ENCODE measurements at places on chromosomes 13 and 19. TPM values are rescaled to one million over a fixed set of nuclear protein-coding genes. Genes with fewer than 3 reads are reported as not detected.

GRCh38 chr19:11130824-11131455 lies 24.6 kb downstream of the SPC24 start:
- DNase-seq: peak; percentile 74

GRCh38 chr19:29311191-29311790 lies 98.3 kb upstream of the UQCRFS1 start:
- no peak for DNase-seq

DNA sequence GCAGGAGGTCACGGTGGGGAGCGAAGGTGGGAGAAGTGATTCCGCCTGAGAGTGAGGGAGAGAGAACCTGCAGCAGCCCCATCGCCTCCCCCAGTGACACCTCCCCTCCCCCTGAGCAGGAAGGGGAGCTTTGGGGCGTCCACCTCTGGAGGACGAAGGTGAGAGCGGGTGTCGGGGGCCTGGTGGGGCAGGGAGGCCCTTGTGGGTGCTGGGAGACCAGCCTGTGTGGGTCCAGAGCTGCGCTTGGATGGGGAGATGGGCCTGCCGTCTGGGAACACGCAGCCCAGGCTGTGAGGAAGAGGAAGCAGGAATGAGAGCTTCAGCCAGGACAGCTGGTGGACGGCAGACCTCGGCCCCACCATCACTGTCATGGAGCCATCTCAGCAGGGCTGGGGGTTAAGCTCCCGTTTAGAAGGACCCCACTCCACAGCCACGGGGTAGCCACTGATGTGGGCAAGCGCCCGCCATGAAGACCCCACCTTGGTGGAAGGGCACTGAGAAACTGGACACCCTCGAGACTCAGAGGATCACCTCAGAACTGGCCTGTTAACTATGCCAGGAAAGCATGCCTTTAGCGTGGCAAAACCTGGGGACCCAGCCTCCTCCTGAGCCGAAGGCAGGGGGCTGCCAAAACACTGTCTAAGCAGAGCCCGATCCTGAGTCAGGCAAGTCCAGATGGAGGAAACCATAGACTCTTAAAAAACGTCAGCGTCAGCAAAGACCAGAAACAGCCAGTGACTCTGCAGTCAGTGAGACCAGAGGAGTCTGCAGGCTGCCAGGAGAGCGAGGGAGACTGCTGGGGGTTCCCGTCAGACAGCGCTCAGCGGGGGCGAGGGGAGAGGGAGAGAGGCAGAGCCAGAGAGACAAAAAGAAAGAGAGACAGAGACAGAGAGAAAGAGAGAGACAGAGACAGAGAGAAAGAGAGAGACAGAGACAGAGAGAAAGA lies 6.4 kb upstream of the PROZ start:
- no peak for DNase-seq

- peak; percentile 63 for DNase-seq
Observed at GRCh38 chr19:6518145-6518911, 12.5 kb upstream of the TNFSF9 start.

- DNase-seq: no peak
Observed at GRCh38 chr13:77323858-77324257, 3.0 kb downstream of the MYCBP2 start.

DNA sequence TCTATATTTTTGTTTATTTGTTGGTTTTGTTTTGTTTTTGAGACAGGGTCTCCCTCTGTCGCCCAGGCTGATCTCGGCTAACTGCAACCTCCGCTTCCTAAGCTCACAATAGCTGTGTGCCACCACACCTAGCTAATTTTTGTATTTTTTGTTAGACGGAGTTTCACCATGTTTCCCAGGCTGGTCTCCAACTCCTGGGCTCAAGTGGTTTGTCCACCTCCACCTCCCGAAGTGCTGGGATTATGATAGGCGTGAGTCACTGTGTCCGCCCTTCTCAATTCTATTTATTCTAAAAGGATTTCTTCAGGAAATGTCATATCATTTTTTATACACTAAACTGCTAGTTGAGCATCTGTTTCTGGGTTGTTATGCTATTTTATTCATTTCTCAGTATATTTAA lies 1206.0 kb downstream of the OLFM4 start:
- DNase-seq: no peak

DNA sequence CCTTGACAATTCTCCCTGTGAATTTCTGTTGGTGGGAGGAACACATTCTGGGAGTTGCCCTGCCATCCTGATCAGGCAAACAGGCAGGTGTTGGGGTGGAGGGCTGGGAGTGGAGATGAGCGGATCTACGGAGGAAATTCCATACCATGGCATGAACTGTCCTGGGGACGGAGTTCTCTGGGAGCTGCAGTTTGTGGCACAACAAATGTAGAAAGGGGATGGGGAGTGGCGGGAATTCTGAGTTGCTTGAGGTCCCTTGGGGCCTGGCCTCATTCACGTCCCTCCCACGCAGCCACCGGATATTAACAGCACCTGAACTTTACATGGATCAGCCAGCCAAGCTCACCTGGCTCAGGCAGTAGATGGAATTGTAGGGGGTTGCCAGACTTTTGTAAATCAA lies 70.0 kb downstream of the CHST8 start:
- no peak for DNase-seq

GRCh38 chr19:5455367-5456129 lies at the start of gene ZNRF4:
Gene ZNRF4, plus strand, starts transcription at chr19:5455417. Its CDS starts 75 bp downstream, at chr19:5455492.
- DNase-seq: no peak

DNA sequence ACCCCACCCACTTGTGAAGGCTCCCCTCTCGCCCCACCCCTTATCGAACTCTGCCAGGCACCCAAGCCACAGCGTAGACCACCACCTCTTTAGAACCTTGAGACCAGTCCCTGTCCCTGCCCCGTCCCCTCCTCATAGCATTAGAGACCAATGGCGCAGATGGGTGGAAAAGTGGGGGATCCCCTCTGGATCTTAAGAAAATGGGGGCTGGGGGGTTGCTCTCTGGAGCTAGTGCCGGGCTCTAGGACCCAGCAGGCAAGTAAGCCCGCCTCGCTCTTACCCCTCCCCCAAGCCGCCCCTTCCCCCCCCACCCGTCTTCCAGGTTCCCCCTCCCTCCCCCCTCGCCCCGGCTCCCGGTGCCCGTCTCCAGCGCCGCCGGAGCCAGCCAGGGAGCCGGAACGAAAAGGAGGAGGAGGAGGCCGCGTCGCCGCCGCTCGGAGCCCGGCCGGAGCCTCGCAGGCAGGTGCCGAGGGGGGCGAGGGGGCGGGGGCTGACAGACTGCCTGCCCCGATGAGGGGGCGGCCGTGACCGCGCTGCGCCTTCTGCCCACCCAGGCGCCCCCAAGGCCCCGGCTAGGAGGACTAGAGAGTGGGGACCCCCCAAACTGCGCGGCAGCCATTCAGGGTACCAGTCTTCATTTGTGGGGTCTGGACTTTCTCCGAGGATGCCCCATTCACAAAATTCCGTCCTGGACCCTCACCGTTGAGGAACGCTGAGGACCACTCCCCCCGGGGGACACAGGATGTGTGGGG lies at the start of gene SPRED3:
Gene SPRED3, plus strand, starts transcription at position 349 of the 752 bp plus-strand sequence. CDS start 1,606 bp downstream, outside the sequence.
- DNase-seq: no peak

DNA sequence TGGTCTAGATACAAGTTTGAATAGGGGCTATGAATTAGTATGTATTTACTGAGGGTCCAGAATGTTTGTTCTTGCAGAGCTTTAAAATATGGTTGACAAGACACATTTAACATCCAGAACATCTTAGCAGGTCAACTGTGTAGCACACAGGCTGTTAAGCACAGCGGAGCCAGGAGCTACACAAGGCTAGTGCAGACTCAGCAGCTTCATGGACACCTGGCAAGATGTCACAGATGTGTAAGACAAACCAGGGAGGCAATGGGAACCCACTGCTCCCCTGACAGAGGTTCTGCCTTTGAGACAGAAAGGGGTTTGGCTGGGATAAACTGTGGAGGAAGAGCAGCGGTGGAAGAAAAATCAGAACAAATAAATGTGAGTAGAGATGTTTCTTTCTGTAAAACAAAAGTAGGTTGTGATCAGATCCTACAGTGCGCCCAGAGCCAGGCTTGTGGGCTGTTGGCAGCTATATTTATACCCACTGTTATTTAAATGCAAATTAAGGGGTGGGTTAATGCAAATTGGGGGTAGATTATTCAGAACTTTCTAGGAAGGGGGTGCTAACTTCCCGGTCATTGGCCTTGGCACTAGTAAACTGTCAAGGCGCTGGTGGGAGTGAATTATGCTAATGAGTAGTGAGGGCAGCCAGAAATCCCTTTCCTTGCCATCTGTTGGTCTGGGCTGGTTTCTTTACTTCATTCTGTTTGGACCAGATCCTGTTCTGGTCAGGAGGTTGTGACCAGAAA lies 33.0 kb downstream of the MIPEP start:
- no peak for DNase-seq

The ZNF296 gene
- 6.3 TPM for total RNA-seq

The GGN gene
- not detected for total RNA-seq

The ATP7B gene
- total RNA-seq: 0.37 TPM

The PSG1 gene
- not detected for total RNA-seq

The MARCHF2 gene
- 28.1 TPM for total RNA-seq

Data from activated CD8-positive, alpha-beta T cell treated with anti-CD3 and anti-CD28 coated beads, Interleukin-2, amount 10 ng/mL, durations not matched to agents 7 days and 5 days (primary cell).